ENCODE measurements at places on chromosomes 4 and X.

GRCh38 chr4:109921384-109921808 lies 8.7 kb downstream of the EGF start:
- DNase-seq: no peak

DNA sequence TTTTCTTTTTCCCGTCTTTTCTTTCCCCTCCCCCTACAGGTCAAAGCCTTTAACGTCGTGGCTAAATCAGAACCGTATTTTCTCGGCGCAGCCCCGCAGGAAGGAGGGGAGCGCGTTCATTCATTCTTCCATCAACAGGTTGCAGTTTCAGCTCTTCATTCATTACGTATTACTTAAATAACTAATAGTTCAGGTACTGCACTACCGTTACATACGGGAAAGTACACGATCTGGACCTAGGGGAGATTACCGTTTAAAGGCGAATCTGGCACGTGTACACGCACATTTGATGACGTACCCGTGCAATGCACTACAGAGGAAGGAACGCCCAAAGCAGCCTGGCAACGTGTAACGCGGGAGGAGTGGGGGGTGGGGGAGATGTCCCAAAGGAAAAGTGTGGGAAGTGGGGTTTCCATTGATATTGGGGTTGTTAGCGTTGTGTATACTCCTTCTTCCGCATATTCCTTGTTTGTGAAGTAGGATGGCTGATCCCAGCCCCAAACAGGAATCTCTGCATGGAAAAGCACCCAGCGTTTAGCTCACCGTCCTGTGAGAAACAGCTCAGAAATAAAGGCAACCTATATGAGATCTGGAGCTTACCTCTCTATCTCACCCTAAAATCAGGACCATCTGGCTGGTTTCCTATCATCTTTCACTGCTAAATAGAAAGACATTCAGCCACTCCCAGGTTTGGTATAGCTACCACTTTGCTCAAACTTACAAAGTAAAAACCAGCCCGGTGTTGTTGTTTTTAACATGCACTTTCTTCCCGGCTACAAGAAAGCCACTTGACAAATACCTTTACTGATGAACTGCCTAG lies 585 bp upstream of the SEC24D start:
- DNase-seq: peak; percentile 68

- DNase-seq: no peak
These were observed 6.6 kb downstream of the ANAPC4 start for GRCh38 chr4:25383647-25384046.

- DNase-seq: no peak
These were observed 878.5 kb downstream of the PCDH7 start for GRCh38 chr4:31598639-31599038.

GRCh38 chr4:141814499-141814898 lies 178.1 kb downstream of the IL15 start:
- DNase-seq: no peak

DNA sequence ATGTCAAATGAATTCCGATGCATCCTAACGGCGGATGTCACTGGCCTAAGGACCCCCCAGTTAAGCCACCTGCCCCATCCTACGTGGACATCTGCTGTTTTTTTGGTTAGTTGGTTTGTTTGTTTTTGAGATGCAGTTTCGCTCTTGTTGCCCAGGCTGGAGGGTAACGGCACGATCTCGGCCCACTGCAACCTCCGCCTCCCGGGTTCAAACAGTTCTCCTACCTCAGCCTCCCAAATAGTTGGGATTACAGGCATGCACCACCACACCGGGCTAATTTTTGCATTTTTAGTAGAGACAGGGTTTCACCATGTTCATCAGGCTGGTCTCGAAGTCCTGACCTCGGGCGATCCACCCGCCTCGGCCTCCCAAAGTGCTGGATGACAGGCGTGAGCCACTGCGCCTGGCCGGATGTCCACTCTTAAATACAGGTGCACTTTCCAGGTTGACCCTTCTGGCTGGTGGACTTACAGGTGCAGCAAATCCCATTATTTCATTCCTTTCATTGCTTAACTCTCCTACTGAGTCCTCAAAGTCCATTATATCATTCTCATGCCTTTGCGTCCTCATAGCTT lies 206.2 kb downstream of the CRLF2 start:
- no peak for DNase-seq

DNA sequence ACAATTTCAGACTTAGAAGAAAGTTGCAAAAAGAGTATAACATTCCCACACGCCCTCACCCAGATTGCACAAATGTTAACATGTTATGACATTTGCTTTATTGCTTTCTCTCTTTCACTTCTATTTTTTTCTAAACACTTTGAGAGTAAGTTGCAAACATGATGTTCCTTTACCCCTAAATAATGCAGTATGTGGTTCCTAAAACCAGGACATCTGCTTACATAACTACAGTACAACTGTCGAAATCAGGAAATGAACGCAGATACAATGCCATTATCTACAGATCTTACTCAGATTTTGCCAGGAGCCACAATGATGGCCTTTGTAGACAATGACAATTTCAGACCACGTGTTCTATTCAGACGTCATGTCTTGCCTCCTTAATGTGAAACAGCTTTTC lies 22.4 kb downstream of the SH3TC1 start:
- no peak for DNase-seq

GRCh38 chr4:37825968-37826294 lies 555 bp upstream of the PGM2 start:
- peak; percentile 87 for DNase-seq
